ENCODE measurements at places on chromosomes 1 and 21.

- no peak for DNase-seq
Measured at GRCh38 chr1:168640836-168641235, 64.4 kb downstream of the XCL1 start.

GRCh38 chr1:57503337-57503736 is 79.5 kb upstream of the DAB1 start:
- no peak for DNase-seq

DNA sequence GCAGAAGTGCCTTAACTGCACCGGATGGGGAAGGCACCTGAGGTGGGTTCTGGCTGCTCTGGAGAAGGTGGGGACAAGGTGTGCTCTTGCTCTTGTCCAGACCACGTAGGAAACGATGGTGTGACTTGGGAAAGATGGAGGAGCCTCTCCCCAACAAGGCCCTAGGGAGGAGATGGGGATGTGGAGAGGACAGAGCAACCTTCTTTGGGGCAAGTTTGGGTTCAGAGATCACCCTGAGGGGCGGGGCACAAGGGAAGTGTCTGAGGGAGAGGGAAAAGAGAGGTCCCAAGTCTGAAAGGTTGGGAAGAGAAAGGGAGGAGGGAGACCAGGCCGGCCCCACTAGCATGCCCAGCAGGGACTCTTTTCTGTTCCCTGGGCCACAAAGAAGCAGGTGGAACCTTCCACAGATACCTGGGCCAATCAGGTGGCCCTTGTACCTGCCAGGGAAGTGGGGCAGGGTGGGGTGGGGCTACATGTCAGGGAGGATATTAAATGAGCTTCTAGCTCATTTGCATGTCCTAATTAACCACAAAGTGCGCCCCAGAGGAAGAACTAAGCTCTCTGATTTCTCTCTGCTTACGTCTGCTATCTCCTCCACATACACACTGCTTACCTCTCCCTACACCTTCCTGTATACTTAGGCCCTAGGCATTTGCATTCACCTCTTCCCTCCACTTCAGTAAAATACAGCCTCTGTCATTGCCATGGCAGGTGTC is 15.9 kb downstream of the INKA2 start:
- DNase-seq: no peak

DNA sequence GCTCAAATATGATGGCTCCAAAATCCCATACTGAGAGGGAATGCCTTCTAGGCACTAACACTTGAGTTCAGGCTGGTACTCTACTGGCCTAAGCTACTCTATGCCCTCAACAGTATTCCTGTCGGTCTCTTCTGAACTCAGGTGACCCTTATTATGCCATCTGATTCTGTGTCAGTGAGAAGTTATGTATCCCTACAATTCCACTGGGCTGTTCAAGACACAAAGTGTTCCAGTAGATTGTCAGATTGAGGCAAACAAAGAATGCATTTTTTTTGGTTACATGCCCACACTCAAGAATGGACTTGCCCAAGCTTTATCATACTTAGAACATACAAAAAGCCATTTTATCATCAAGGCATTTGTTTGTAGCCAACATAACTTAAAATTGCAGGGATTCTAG is 553.8 kb upstream of the PRMT6 start:
- no peak for DNase-seq

DNA sequence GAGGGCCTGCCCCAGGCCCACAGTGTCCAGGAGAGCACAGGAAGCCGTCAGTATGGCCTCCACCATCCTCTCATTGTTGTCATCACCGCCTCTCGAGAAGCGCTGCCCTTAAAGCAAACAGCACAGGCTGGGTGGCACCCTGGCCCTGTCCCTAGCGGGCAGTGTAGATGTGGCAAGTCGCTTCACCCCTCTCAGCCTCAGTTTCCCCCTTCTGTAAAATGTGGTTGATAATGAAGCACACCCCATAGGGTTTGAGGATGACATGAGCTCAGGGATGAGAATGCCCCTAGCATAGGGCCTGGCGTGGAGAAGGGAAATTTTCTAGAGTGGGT is 13.4 kb downstream of the PLA2G2F start:
- no peak for DNase-seq

DNA sequence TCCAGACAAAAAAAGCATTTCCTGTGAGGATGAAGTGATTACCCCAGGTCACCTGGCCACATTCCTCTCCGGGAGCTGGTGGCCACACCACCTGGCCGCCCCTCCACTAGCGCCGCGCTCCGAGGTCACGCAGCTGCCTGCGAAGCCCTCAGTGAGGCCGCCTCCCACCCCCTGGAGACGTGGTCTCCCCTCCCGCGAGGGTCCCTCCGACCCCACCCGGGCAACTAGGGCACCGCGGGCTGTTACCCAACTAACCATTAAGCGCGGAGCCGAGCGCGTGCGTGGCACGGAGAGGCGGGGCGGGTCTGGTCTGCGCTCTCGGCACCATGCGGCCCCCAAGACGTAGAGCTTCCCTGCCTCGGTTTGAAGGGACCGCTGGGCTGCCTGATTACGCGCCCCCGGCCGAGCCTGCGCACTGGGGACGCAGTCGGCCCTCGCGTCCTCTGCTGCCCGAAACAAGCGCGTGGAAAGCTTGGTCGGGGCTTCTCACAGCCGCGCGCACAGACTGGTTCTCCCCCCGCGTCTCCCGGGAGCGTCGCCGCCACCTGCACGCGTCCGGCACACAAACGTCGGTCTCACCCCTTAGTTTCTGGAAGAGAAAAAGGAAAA is 106.5 kb downstream of the SLC16A1 start:
- DNase-seq: no peak

DNA sequence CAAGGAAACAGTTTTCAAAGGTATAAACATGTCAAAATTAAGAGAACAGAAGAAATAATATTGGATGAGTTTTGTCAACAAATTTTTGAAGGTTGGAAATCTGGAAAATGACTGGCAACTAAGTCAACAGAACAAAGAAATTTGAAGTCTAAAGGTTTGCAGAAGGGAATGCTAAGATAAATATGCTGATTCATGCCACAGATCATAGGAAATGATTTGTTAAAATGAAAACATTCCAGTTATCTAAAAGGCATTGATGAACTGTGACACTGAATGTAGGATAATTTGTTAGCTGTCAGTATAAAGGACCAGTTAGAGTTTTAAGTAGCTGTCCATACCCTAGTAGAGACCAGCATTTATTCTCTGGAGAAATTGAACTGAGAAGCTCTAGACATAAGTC is 157.9 kb upstream of the CHRM3 start:
- DNase-seq: no peak

DNA sequence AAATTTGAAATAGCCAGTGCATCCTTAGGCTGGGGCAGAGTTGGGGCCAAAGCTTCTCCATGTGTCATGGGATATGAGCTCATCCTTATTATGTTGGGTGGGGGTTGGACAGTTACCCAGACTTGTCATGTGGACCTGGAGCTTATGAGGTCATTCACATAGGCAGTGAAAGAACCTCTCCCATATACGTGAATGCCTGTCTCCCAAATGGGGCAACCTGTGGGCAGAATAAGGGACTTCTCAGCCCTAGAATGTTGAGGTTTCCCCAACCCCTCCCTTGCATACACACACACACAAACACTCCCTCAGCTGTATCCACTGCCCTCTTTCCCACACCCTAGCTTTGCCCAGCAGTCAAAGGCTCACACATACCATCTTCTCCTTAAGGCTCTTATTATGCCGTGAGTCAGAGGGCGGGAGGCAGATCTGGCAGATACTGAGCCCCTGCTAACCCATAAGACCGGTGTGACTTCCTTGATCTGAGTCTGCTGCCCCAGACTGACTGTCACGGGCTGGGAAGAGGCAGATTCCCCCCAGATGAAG is 2.3 kb upstream of the IVL start:
- DNase-seq: no peak

DNA sequence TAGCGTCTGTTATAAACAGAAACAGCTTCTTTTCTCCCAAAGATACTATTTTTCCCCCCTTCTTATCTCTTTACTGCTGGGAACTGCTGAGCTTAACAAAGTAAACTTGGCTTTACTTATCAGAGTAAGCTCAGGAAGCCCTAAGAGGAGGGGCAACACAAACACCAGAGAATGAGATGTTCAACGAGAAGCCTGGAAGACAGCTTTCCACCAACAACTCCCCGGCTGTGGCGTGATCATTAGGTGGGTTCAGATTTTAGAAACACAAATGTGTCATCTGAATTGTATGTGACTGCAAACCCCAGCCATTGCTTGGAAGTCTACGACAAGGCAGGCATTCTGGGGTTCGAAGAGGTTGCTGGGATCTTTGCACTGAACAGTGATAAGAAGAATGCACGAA is 181.2 kb upstream of the ESRRG start:
- DNase-seq: no peak

DNA sequence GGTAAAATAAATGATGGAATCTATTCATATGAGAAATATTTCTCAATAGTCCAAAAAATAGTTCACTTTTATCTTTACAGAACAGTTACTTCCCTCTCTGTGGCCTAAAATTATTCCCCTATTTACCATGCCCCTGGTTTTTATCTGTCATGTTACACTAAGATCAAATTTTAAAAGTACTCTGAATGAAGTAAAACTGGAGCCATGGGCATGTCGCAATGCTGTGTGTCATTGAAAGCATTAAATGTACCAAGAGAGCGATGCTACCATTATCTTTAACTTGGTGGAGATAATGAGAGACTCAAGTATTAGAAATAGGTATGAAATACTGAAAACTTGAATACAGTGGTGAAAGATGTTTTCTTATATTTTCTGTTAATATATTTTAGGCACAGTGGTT is 146.2 kb downstream of the KCNT2 start:
- DNase-seq: no peak

DNA sequence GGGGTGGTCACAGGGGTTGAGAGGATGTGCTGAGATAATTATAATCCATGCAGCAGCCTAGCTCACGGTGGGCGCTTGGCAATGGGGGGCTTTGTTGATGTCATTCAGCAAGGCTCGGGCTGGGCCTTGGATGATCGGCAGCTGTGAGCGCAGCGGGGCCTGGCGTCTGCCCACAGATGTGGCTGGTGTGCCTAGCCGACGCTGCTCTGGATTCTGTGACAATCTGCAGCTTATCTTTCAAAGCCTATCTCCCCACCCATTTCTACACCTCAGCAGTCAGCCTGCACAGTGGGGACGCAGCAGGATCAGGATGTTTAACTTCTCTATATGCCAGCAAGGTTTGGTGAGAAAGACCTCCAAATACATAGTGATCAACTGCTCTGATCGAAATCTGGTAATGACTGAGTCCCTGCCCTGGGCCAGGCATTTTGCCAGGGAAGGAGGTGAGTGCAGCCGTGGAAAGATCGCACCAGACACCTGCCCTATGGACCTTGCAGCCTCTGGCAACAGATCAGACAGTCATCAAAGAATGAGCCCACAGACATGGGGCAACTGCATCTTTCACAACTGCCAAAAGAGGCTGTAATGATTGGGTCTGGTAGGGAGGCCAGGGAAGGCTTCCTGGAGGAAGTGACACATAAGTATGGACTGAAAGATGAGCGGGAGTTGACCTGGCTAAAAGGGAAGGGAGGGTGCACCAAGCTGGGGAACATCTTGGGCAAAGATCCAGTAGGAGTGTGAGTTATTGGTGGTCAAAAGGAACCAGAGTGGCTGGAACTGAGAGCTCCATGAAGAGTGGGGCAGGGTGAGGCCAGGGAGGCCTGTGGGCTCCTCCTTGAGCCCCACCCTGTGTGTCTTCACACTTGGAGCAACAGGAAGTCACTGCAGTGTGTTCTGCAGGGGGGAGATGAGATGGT is 35.3 kb downstream of the EPHB2 start:
- no peak for DNase-seq

- DNase-seq: no peak
Measured at GRCh38 chr1:56235909-56236510, 343.4 kb downstream of the PLPP3 start.

DNA sequence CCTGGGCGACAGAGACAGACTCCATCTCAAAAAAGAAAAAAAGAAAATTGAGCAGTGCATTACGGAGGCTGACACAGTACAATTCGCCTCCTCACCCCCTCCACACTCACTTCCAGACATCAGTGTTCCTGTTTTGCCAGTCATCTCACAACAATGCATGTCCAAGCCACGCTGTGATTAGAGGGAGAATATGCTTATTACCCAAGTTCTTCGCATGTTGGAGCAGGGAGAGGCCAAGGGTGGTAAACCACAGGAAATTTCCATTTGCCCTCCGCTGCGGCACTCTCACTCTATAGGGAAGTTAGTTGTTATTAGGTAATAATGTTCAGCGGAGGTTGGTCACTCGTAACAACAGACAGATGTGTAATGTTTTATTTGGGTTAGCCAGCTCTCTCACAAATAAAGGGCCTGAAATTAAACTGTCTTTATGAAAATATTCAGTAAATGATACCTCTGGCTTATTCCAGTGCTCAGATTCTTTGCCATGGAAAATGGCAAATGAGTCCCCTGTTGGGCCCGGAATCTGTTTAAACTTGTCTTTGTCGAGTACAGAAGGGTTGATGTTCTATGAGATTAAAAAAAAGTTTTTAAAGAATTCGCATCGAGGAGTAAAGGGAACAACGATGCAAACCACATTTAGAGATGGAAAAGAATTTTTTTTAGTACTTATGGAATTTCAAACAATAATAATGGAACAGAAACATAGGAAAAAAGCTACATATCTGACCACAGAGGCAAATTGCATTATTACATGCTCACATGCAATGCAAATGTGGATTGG is 33.1 kb downstream of the KCNJ15 start:
- DNase-seq: no peak

DNA sequence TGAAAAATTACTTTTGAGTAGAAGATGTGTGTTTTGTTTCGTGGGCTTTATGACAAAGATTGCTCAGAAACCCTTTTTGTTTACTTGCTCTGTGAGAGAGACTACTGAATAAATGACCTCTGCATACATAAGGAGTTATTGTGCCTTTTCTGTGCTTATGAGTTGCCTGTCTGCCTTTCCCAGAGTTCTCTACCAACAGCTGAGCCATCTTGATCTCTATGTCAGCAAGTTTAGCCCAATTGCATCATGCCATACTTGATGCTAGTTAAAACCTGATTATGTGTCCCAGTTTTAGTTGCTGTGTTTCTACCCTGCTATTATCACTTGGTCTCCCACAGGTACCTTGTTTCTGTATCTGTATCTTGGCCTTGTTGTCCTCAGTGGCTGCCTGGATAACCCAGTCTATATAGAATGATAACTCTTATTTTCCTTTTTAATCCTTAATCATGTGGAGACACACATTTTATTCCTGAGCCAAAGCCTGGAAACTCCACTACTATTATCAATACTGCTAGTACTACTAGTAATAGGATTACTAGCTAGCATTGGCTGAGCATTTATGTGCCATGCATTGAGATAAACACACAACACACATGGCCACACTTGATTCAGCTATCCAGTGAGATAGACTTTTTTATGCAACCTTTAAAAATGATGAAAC is 28.7 kb upstream of the GNG12 start:
- no peak for DNase-seq

- no peak for DNase-seq
Measured at GRCh38 chr1:176066709-176067108, 140.4 kb downstream of the COP1 start.

GRCh38 chr1:165257969-165258459 is 98.5 kb downstream of the LMX1A start:
- DNase-seq: no peak

DNA sequence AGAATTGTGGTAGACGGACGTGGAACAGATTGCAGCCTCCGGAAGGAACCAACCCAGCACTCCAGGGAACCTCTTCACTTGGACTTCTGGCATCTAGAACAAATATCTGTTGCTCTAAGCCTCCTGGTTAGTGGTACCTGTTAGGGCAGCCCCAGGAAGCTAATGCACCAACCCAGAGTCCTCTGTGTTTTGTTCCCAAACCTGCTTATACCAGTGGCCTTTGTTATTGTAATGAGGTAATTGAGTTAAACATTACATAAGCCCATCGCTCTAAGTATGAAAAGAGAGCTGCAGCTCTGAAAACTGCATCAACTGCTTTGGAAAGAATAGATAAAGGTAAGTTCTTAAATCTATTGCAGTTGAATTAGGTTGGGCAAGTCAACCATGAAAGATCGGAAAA is 516.7 kb downstream of the NPHP4 start:
- DNase-seq: no peak

- DNase-seq: no peak
Measured at GRCh38 chr1:34380526-34381124, 203.9 kb downstream of the C1orf94 start.

Data from NCI-H1436 treated with DMSO at 0.1 percent for 48 hours (cell line).